ENCODE measurements at places on chromosomes 16 and 17.

- DNase-seq, result no peak
These were observed 11.3 kb upstream of the MAPT start for GRCh38 chr17:45883063-45883462.

DNA sequence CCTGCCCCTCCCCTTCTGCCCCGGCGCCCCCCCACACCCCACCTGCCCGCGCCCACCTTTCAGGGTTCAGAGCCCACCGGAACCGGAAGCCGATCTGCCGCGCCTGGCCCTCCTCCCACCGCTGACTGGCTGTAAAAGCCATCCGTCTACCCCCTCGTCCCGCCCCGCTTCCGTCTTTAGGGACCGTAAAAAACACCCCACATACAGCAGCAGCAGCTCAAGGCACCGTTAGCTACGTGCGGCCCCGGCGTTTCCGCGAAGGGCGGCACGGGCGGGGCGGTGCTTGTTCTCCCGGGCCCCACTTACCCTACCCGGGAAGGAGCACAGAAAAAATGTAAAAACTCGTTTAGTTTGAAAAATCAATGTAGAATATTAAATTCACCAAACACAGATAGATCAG, at the start of gene MRPL28:
Gene MRPL28, minus strand, starts transcription at position 96 of the 400 bp plus-strand sequence. CDS start 320 bp downstream, outside the sequence.
- DNase-seq, result peak; percentile 70

GRCh38 chr17:63699638-63700527, at the start of gene LIMD2:
Gene LIMD2, minus strand, starts transcription at chr17:63700125. Its CDS starts 827 bp downstream, at chr17:63699298.
- DNase-seq, result peak; percentile 49

DNA sequence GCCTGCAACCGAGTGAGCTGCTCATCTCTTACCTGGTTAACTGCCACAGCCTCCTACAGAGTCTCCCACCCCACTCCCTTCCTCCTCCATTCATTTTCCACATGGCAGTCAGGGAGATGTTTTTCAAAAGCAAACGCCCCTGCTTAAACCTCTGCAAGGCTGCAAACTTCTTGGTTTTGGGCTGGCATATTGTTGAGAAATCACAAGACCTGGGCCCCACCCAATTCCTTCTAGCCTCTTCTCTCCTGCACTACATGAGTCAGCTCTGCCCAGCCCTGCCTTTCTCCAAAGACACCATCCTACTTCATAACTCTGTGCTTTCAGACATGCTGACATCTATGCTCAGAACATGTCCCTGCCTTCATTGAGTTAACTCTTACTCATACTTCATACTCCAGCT, 136.1 kb downstream of the SPACA3 start:
- no peak for DNase-seq
